ENCODE measurements at places on chromosomes 7 and 10.

GRCh38 chr10:4006051-4006450 is 221.0 kb upstream of the KLF6 start:
- no peak for DNase-seq

GRCh38 chr10:17210361-17210760 is 8.9 kb upstream of the TRDMT1 start:
- no peak for DNase-seq

DNA sequence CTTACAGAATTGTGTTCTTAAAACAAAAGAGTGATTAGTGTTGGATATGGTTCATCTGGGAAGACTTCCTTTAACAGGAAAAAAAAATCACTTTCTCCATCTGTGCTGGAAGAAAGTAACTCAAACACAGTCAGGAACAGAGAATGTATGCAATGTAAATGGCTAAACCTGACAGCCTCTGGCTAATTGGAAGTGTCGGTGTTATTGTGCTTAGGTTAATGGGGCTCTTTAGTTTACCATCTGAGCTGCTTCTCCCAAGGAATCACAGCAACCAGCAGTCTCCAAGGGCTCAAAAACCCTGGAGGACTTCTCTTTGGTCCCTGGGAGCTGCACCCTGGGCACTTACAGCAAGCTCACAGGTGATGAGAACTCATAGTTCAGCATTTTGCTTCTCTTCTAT is 724.5 kb downstream of the LRMDA start:
- no peak for DNase-seq

GRCh38 chr7:112648781-112649180 is 141.4 kb downstream of the TMEM168 start:
- no peak for DNase-seq

DNA sequence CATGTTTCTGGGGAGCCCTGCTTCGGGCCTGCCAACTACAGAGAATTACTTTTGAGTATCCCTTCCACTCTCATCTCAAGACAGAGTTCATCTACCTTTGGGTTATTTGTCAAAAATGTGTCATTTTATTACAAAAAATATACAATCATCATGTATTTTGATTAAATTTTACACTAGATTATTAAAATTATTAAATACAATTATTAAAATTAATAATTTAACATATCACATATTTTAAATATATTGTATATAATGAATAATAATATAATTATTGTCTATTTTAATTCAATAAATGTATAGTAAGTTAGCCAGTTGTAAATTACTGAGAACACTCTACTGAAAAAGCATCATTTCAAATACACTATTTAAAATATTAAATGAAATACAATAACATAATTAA is 50.9 kb downstream of the FIGNL1 start:
- no peak for DNase-seq

DNA sequence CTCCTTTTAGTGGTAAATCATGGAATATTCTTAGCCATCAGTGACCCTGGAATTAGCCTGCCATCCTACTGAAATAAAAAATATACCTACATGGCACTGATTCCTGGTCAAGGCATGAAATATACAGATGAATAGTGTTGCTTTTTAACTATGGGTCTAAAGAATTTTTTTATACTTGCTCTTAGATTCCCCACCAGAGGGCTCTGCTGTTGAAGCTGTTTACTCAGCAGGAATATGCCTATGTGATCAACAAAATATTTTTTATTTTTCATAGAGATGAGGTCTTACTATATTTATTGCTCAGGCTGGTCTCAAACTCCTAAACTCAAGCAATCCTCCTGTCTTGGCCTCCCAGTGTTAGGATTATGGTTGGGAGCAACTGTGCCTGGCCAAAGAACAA is 13.5 kb downstream of the ZC3HC1 start:
- DNase-seq, result no peak

DNA sequence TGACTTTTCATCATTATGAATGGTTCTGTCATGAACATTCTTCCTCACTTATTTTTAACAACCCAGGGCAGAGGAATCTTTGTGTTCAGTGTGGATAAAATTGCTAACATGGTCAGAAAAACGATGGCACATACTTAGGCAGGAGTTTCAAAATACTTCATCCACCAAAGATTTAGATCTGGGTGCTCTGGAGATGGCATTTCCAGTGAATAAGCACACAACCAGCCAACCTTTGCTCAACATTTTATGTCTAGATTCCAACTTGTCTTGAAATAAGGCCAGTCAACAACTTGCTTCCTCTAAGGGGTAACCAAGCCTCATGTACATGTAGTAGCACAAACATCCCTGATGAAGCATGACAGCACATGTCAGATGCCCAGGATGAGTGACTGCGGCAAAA is 33.4 kb upstream of the ADRB1 start:
- DNase-seq, result no peak

DNA sequence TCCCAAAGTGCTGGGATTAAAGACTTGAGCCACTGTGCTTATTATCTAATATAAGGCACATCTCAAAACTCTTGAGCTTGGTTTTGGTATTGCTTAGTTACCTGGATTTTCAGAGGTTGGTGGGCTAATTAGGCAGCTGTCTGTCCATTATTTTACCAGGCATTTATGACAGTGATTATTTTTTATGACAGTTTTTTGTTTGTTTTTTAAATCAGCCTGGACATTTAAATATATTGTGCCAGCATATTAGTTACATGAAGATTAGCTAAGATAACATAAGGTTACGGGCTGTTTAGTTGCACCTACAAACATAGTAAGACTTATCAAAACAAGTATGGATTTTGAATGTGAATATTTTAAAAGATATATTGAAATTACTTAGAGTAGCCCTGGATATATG is 2.6 kb upstream of the ZRANB1 start:
- no peak for DNase-seq

GRCh38 chr10:30842185-30842584 is 189.5 kb downstream of the ZNF438 start:
- DNase-seq, result no peak

DNA sequence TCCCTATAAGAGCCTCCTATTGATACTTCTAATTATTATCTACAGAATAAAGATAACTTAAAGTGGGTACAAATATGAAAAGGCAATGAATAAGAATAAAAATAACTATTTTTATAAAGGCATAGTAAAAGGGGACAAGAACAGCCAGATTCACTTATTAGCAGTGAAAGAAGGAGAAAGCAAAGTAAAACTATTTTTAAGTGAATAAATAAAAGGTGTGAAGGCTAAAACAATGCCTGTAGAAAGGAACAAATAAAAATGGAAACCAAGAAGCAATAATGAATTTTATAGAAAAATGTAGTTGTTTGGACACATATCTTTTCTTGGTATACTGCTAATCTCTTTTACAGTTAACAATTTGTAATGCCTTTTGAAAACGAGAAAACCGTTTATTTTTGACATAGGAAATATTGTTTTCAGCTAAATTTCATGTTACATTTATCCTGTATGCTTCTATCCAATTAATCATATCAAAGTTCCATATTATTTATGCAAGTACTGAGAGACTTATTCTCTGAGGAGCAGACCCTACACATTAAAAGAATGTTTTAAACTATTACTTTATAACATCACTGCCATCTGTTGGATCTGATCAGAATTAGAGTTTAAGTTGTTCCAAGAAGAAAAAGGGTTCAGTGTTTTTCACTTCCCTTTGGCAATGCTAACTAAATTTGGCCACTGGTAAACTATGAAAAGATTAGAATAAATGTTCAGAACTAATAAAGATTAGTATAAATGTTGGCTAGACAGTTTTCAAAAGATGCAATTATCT is 59.1 kb downstream of the ARMC3 start:
- no peak for DNase-seq

GRCh38 chr10:104614245-104614831 is 26.8 kb upstream of the SORCS3 start:
- DNase-seq, result no peak

GRCh38 chr10:65518379-65518778 is 1407.5 kb upstream of the LRRTM3 start:
- no peak for DNase-seq

- DNase-seq, result no peak
Measured at GRCh38 chr10:11080564-11080984, 62.9 kb downstream of the CELF2 start.

- DNase-seq, result no peak
Measured at GRCh38 chr7:78127009-78127408, 328.4 kb downstream of the PHTF2 start.

DNA sequence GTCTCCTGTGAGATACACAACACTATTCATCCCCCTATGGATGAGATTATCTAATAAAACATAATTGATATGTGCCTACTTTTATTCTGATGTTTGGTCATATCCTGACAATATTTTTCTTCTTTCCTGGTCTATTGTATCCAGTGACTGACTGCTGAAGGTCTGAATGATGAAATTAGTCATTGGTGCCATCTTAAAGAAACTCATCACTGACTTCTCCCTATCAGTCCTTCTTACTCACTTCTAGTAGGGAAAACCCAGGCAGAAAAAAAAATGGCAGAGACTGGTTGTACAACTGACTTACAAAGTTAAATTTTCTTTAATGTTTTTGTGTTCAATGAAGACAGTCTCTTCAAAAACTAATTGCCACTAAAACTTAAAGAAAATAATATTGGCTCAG is 377.4 kb downstream of the HTR7 start:
- DNase-seq, result no peak

DNA sequence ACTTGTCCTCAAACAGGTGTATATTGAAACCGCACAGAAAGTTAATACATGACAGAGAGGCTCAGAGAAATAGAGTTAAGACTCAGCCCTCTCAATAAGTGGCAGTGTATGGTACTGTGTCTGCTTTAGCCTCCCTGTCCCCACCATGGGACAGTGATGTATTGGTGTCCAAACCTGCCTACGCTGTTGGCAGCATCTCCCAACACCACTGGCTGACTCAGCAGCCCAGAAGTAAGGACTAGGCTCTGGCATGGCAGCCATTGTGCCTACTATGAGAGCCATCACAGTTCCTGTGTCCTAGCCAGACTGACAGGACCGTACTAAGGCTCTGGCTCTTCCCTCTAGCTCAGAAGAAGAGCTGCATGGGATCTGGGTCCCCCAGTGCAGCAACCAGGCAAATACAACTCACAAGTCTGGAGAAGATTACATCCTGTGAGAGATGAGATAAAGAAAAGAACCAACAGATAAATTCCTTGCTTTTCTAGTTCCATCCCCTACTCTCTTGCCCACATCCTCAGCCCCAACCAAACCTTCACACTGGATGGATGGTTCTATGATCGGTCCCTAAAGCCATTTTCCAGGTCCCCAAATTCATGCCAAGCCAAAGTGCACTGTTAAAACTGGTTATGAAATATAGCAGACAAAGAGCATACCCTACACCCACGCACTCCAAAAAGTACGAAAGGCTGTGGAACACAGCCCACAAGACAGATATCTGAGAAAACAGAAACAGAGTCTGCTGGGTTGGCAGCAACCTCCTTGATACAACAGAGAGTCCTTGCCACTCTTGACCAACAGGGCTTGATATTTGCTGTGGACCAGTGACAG is 44.1 kb upstream of the DMTF1 start:
- DNase-seq, result no peak

GRCh38 chr7:75050501-75050900 is 23.1 kb downstream of the RCC1L start:
- DNase-seq, result no peak

- DNase-seq, result no peak
Measured at GRCh38 chr10:69372126-69372980, 44.4 kb downstream of the TACR2 start.

DNA sequence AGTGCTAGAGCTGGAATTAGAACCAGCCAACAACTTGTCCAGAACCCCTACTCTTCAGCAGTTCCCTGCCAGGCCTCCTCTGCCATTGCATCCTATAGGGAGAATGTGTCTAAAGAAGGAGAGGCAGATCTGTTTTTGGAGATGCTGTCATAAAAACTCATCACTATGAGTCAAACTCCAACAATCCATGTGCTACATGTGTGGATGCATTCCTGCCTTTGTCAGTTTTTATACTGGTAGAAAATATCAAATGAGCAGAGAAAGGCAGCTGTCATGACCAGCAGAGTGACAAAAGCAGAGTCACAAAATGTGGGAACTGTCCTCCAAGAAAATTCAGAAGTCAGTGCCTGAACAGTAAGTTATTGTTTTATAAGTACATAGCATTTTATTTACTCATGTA is 93.0 kb downstream of the ABLIM1 start:
- DNase-seq, result no peak

DNA sequence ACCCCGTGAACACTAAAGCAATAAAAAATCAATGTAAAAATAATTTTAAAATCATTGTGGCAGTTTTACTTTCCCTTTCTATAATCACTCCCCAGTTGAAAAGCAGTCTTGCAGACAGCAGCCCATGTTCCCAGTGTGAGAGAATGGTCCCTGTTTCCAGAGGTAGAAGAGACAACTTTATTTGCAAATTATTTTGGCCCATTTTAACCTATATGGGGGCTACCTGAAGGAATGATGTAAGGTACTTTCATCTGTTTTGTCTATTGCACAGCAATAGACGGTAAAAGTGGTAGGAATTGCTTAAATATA is 559.8 kb downstream of the ZWINT start:
- DNase-seq, result no peak

GRCh38 chr7:83484826-83485225 is 164.1 kb downstream of the SEMA3E start:
- DNase-seq, result no peak

DNA sequence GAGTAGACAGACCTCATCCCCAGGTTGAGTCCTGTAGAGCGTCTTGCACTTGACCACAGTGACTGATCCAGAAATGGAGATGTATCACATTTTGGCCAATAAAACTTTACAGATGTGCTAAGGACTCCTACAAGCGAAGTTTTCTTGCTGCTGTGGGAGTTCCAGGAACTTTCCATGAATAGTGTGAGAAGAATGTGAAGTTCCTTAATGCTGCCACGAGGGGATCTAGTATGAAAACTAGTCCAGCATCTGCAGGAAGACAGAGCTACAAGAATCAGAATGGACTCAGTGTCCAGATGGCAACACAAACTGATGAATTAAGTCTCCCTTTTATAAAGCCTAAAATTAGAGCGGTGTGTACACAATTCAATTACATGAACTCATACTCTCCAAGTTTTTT is 14.8 kb upstream of the LSM8 start:
- no peak for DNase-seq

- no peak for DNase-seq
Measured at GRCh38 chr10:23111517-23112286, 16.3 kb downstream of the MSRB2 start.

- DNase-seq, result no peak
Measured at GRCh38 chr7:133437544-133437943, 184.7 kb downstream of the EXOC4 start.

GRCh38 chr10:29389935-29390334 is 101.1 kb downstream of the LYZL1 start:
- DNase-seq, result no peak

DNA sequence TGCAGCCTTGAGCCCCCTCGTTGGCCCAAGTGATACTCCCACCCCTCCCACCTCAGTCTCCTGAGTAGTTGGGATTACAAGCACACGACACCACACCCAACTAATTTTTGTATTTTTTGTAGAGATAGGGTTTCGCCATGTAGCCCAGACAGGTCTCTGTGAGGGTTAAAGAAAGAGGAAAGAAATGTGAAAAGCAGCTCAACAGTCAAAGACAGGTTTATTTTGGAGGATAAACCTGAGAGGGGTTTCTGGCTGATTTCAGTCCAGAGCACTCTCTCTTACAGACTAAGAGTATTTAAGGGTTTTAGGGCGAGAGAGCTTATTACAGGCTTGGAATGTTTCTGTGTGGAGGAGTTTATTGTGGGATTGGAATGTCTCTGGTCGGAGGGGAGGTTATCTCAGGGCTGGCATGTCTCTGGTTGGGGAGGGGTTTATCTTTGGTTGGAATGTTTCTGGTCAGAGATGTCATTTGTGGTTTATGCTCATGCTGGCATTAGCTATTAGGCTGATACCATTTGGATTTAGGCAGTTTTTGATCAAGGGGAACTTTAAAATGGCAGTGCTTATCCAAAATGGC is 26.1 kb upstream of the SNX10 start:
- no peak for DNase-seq
